ENCODE measurements at places on chromosomes 11 and 22.

- no peak for DNase-seq
Measured at GRCh38 chr11:70080763-70081162, 2.6 kb downstream of the ANO1 start.

- DNase-seq = no peak
Measured at GRCh38 chr11:63673579-63673978, 2.4 kb upstream of the ATL3 start.

- DNase-seq = no peak
Measured at GRCh38 chr22:41582694-41583093, 6.9 kb downstream of the PMM1 start.

DNA sequence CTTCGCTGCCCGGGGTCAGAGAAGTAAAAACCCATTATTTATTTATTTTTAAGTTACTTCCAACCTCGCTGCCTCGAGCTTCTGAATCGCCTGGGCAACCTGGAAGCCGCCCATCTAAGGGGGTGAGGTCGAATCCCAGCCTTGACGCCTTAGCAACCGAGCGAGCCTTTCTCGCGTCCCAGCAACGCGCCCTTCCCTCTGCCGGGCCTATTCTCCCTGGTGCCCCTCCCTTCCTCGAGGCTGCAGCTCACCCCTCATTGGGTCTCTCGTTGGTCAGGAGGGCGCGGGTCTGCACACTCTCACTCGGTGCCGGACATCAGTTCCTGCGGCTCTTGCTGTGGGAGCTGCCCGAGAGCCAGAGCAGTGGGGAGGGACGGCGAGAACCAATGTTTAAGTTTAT is at the start of gene CCDC81:
CCDC81 (plus strand) TSS at position 302 of the 400 bp plus-strand sequence. CDS start 277 bp downstream, outside the sequence.
- DNase-seq = no peak

GRCh38 chr11:67468456-67468758 is 644 bp downstream of the TMEM134 start:
- no peak for DNase-seq

- DNase-seq = no peak
Measured at GRCh38 chr11:100928426-100928825, 201.2 kb downstream of the PGR start.

DNA sequence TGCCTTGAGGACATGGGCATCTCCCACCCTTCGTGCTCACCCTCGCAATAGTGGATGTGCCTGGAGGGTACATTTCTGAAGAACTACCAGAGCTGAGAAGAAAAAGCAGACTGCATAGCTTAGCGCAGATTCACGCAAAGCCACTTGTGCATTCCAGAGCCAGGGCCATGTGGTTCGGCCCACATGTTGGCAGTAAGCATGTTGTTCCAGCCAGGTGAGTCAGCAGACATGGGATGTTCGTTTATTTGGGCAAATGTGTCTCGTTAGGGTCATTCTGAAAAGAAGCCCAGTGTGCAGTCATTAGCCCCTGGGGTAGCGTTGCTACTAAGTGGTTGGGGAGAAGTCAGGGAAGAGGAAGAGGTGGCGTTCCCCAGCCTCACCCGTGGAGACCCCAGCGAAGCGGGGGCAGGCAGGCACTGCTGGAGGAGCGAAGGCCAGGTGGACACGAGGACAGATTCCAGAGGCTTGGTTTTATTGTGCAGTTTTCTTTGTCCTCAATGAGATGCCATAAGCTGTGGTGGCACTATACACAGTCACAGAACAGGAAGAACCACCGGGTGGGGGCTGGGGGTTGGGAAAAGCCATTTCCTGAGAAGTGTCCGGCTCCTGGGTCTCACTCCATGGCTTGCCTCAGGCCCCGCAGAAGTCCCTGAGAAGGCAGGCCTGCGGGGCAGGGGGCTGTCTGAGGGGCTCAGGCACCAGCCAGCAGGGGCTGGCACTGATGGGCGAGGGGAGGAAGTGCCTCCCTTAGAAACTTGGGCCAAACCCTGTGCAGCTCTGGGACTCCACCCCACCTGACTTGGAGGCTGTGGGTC is 5.0 kb downstream of the THY1 start:
- DNase-seq = no peak

DNA sequence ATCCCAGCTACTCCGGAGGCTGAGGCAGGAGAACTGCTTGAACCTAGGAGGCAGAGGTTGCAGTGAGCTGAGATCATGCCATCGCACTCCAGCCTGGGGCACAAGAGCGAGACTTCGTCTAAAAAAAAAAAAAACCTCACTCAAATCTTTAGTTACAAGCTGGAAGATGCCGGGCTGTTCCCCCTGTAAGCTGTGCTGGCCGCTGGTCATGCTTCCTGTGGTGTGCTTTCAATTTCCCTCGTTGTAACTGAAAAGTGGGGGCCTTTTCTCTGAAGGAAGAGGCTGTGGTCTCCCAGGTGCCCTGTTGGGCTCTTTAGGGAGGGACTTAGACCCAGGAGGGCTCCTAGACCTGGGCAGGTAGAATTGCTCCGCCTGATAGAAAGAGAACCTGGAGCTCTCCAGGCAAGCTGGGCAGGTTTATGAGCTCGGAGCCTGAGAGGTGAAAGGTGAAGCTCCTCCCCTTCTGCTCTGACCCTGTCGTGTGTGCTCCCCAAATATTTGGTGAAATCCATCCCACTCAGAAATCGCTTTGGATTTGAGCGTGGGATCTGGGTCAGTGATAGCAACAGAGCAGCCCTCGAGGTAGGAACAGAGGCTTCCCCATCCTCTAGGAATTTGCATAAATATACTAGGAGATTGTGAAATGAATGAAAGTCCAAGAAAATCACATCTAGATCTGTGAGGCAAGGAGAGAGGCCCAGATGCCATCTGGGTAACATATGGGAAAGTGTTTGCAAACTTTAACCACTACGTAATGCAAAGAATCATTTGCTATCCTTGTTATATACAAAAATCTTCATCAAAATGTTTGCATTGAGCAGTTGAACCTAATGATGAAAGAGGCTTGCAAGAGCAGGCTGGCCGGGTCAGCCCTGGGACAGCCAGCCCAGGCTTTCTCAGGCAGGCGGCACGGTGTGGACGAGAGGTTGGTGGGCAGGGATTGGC is 154.3 kb downstream of the FBXO7 start:
- DNase-seq = no peak

GRCh38 chr11:83662494-83662893 is 376.3 kb upstream of the CCDC90B start:
- DNase-seq = no peak

DNA sequence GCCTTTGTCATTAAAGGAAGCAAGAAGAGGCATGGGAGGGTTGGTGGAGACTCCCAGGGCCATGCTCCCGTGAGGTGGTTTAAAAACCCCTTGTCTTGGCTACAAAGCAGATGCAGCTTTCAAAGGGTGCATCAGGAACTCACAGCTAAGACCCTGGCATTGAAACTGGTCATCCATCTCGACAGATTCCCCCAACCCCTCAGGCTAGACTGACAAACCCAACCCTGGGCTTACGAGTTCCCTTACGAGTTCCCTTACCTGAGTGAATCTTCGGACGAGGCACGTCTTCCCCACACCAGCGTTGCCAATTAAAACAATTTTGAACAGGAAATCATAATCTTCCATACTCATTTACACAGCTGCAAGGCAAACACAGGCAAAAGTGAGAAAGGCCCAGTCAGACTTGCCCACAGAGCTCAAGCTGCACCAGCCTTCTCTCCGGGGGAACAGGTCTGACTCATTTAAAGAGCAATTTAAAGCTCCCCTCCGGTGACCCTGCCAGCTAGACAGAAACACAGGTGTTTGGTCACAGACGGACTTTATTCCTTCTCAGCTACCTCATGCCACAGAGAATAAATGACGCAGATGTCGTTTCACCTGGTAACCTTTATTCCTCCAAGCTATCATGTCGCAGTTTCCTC is 74.6 kb downstream of the RAB30 start:
- DNase-seq = no peak

GRCh38 chr11:122276221-122276620 is 160.2 kb upstream of the BLID start:
- no peak for DNase-seq

GRCh38 chr11:93198215-93198845 is 539 bp upstream of the SLC36A4 start:
- no peak for DNase-seq

GRCh38 chr22:24803064-24803542 is 2.9 kb upstream of the SGSM1 start:
- DNase-seq = no peak

DNA sequence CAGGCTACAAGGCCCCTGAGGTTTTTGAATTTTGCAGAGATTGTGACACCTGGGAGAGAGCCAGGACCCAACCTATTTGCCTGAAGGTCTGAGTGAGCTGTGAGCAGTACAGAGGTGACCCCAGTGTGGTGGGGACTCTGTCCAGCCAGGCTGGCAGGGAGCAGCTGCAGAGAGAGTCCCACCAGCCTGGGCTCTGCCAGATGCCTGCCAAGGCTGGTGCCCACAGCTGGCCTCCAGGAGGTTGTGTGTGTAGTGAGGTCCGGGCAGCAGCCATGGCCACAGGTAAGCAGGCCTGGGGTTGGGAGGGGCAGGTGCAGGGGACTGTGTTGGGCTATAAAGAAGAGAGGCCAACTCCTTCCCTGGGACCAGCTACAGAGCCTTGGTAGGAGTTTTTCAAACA is 144.8 kb downstream of the CRYBB2 start:
- DNase-seq = no peak

DNA sequence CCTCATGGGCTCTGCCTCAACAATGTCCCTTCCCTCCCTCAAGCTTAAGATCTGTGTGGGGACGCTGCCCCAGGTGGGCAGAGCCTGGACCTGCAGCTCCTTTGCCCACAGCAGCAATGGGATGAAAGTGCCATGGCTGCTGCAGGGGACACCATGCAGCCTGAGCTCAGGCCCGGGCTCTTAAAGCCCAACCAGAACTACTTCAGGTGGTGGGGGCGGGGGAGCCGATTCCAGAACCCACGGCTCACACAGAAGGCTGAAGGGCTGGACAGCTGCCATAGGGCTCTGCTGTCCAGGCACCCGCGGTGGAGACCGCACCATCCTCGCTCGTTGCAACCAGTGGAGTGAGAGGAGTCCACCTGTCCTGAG is 12.5 kb downstream of the CHID1 start:
- no peak for DNase-seq

- DNase-seq = no peak
Measured at GRCh38 chr11:19018901-19019300, 41.6 kb downstream of the MRGPRX2 start.

DNA sequence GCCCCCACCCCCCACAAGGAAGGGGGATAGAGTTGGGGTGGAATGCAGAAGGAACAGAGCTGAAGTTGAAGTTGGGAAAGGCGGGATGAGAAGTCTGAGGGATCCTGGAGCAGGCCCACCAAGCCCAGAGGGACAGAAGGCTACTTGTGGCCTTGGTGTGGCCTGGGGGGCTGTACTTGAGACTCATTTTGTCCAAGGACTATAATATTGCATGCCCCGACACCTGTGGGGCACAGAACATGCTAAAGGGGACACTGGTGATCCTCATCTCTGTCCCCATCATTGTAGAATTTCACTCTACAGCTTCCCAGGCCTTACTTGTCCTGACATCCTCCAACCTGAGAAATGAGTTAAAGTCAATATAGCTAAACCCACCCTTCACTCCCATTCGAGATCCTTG is 1.3 kb downstream of the ESAM start:
- DNase-seq = no peak

- DNase-seq = no peak
Measured at GRCh38 chr11:72039031-72039855, 40.5 kb downstream of the IL18BP start.

DNA sequence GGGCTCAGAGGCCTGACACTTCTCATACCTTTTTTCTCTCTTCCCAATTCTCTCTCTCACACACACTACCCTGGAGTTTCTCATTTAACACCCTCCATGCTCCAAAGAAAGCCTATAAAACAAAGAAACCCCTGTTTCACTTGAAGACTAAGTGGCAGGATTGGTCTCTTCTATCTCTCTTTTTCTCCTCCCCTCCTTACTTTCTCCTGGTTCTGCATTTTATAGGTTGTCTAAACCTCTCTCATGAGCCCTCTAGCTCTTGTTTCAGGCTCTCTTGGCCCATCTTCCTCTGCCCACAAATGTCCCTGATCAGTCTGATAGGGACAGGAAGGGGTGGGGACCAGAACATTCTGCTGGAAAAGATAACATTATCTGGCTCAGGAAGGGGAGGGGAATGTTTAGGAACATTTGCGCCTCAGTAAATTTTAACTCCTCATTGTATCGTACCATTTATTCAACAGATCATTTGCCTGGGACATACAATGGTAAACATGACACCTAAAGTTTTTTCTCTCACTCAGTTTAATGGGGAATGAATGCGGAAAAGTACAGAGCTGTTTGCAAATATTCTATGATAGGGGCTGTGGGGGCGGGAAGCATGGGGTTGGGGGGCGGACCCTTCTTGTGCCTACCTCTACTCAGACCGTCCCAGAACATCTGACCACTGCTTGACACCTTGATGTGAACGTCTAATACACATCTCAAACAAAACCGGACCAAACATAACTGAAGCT is 10.8 kb downstream of the CRYBA4 start:
- no peak for DNase-seq

DNA sequence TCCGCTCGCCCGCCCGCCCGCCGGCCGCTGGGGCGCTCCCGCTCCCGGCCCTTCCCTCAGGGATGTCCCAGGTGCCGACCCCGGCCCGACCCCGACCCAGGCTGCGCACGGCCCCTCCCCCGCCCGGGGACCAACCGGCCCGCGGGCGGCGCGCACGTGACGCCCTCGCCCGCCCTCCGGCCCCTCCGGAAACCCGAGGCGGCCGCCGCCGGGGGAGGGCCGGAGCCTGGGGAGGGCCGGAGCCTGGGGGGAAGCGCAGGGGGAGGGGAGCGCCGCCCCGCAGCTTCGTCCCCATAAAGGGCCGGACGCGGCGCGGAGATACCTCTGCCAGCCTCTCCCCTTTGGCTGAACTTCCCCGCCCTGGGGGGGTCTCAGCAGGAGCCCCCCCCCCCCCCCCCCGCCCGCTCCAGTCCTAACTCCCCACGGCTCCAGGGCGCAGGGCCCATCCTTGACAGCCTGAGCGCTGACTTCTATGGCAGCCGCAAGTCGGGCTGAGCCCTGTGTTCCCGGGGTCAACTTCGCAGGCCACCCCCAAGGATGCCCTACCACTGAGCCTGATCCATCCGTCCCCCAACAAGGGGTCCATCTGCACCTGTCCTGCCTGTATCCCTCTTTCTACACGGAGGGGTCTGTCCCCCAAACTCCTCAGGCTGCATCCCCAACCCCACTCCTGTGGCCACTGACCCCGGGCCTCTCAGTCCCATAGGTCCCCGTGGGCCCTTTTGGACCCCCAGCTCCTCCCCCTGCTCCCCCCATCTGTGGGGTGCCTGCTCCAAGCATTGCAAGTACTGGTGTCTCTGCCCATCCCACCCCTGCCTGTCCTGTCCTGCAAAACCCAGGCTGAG is at the start of gene MAPK12:
MAPK12 (minus strand) TSS at position 69 of the 845 bp plus-strand sequence. CDS start 174 bp downstream, outside the sequence.
- DNase-seq = no peak

DNA sequence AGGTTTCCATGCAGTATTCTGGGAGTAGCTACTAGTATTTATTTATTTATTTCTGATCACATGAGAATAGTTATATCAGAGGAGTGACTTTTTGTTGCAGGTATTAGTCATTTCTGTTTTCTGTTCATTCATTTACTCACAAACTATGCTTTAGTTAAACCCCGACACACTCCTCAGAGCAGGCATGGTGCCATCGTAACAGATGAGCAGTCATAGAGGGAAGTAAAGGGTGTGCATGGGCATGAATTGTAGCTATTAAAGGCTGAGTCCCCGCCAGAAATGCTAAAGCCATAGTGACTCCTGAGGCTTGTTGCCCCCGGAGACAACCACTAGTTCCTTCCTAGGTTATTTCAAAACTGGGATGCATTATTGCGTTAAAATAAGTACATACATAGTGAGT is 10.6 kb downstream of the JHY start:
- no peak for DNase-seq

GRCh38 chr22:18994701-18995326 is 58.7 kb upstream of the PRODH start:
- DNase-seq = no peak

- no peak for DNase-seq
Measured at GRCh38 chr11:26297189-26297975, 34.5 kb upstream of the ANO3 start.

GRCh38 chr11:47941907-47942558 is 38.3 kb upstream of the PTPRJ start:
- DNase-seq = no peak
